ENCODE measurements at places on chromosomes 2 and 18.

GRCh38 chr18:13257361-13257980 lies 38.9 kb downstream of the LDLRAD4 start:
- no peak for DNase-seq

GRCh38 chr2:126356631-126357030 lies 299.3 kb upstream of the GYPC start:
- DNase-seq, result no peak

GRCh38 chr2:98656800-98657199 lies 48.4 kb downstream of the UNC50 start:
- DNase-seq, result peak; percentile 67

GRCh38 chr2:19846030-19846429 lies 55.8 kb downstream of the TTC32 start:
- no peak for DNase-seq

DNA sequence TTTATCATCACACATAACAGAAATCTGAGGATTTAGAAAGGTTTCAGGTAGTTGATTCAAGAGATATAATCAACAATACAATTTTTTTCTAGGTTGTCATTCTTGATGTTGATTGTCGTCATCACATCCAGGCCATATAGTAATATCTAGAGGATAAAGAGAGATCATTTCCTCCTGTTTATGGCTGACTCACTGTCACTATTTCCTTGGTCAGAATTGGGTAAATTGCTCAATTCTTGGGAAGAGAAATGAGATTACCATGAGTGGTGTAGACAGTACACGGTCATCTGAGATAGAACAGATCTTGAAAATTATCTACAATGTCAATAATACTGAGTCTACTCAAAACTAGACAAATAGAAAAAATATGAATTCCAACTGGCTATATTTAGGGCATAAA lies 78.8 kb downstream of the ZNF804A start:
- no peak for DNase-seq

- no peak for DNase-seq
Measured at GRCh38 chr2:239178484-239178883, 222.3 kb downstream of the HDAC4 start.

GRCh38 chr2:174076040-174076439 lies 110.9 kb upstream of the SP3 start:
- no peak for DNase-seq

GRCh38 chr2:54947136-54947535 lies 103.1 kb downstream of the RTN4 start:
- no peak for DNase-seq

- DNase-seq, result no peak
Measured at GRCh38 chr2:112588611-112589045, 4.2 kb downstream of the CHCHD5 start.

- DNase-seq, result no peak
Measured at GRCh38 chr2:28354920-28355520, 37.6 kb upstream of the FOSL2 start.

DNA sequence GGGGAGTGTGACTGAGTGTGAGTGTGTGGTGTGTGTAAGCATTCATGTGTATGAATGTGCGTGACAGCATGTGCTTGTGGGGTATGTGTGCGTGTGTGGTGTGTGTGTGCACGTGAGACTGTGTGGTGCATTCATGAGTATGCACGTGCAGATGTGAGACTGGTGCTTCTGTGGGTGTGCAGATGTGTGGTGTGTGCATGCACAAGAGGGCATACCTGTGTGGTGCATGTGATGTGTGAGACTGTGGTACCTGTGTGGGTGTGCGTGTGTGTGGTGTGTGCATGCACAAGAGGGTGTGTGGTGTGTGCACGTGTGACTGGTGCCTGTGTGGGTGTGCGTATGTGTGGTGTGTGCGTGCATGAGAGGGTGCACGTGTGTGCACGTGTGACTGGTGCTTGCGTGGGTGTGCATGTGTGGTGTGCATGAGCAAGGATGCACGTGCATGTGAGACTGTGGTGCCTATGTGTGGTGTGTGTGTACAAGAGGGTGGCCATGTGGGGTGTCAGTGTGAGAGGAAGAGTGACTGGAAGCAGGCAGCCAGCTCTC lies 213.3 kb downstream of the TWIST2 start:
- no peak for DNase-seq

DNA sequence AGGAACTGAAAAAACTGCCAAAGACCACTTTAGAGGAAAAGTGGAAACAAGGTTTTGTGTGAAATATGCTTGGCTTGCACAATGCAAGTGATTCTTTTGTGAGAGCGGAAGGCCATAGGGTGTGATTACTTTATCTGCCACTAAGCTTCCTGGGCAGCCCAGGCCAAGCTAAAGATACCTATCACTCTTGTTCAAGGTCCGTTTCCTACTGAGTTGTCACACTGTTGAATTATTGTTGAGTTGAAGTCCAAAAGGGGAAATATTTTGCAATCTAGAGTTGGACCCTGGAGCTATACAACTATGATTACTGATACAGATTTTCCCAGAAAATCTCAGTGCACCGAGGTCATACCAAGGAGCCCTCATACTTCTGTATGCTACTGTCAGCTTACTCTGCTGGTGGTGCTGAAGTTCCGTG lies 72.7 kb upstream of the CTAGE1 start:
- DNase-seq, result no peak

Data from CD4-positive, alpha-beta T cell treated with Interleukin-4 for 4 hours (primary cell).